ENCODE measurements at places on chromosomes 4 and X.
A peak's percentile ranks its signal among the peaks of the same experiment; 100 is the strongest.

DNA sequence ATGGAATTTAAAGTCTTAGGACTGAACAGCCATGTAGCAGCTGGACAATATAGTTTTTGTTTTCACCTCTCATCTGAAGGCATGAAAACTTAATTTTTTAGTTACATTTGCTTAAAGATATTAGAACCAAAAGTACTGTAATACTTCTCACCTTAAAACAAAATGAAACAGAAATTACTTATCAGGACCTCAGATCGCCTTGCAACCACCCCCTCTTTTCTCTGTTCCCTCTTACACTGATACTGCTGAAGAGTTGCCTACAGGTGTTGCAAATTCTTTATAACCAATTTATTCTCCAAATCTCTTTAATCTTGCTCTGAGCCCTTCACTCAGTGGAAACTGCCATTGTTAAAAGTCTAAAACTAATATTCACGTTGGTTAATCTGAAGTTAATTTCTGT lies 145.0 kb downstream of the SPCS3 start:
- no peak for DNase-seq

GRCh38 chr4:145644699-145645098 lies 25.5 kb downstream of the MMAA start:
- no peak for DNase-seq

GRCh38 chrX:135522878-135523693 lies 2.6 kb downstream of the INTS6L start:
- no peak for DNase-seq

GRCh38 chr4:171031338-171031737 lies 781.9 kb upstream of the GALNTL6 start:
- DNase-seq, result no peak

DNA sequence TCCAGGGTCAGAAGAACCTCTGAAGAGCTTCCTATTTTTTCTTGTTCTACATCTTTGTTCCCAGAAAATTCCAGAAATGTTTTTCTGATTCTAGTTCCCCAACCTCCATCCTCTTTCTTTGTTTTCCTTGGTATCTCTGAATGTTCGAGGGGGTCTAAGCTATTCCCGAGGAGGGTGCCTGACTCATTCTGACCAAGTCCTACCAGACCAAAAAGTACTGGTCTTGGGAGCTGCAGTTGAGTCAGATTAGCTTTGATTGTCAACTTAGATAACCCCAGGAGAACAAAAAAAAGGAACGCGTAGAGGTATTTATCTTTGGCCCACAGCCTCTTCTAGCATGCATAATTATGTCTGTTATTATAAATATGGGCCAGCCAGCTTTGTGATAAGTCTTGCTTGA lies 12.1 kb upstream of the TENM3 start:
- DNase-seq, result no peak

GRCh38 chr4:80521438-80521837 lies 185.9 kb downstream of the CFAP299 start:
- no peak for DNase-seq

GRCh38 chr4:137124278-137124932 lies 407.9 kb downstream of the PCDH18 start:
- no peak for DNase-seq

DNA sequence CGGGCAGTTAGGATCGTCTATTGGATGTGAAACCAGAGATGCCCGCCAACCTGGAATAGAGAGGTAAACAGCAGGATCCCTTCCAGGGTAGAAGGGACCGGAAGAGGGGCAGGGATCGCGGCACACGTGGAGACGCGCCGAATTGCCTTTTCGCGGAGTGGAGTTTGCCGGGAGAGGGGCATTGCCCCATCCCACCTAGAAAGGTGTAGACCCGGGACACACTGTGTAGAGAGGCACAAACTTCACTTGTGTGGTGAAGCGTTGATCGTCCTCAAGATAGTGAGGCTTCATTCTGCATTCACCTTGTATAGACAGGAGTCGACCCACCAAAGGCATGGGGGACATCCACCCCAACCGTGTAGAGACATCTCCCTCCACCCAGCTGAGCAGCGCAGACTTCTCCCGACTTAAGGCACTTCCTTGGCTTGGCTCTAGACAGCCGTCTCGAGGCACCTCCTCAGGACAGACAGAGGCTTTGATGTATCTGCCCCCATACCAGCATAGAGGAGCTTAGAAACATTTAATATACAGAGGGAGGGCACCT lies 410 bp downstream of the GNL3L start:
- no peak for DNase-seq

DNA sequence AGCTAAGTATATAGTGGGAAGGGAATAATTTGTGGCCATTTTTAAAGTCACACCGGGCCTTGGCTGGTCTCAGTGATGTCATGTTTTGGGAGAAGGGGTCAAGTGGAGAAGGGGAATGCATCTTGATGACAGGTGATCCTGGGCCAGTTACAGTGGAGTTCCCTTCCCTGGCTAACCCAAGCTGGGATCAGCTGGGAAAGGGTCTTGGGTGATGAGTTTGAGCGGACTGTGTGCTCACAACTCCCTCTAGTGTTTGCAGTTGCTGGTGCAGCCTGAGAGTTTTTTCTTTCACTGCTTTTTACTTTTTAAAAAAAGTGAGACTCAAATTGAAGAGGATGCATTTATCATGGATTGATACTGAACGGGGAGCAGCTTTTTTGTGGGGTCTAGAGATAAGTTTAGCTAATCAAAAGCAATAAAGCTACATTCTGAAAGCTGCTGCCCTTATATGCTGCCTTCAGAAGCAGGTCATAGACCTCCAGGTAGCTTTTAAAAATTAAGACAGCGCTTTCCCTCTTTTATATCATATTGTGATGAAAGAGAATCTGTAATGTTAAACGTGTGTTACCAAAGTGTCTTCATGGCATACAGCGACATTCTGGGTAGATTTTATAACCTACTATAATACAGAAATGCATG lies 164.7 kb downstream of the DCLK2 start:
- no peak for DNase-seq

DNA sequence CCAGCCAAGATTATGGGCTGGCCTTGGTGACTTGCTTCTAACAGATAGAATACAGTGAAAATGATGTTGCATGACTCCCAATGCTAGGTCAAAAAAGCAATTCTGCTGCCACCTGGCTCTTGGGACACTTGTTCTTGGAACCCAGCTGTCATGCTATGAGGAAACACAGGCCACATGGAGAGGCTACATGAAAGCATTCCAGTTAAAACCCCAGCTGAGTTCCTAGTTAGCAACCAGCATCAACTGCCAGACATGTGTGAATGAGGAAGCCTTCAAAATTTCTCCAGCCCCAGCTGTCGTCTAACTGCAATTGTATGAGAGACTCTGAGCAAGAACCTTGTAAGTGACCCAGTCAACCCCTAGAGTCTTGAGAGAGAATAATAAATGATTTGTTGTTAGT lies 105.2 kb upstream of the FGF16 start:
- DNase-seq, result no peak

DNA sequence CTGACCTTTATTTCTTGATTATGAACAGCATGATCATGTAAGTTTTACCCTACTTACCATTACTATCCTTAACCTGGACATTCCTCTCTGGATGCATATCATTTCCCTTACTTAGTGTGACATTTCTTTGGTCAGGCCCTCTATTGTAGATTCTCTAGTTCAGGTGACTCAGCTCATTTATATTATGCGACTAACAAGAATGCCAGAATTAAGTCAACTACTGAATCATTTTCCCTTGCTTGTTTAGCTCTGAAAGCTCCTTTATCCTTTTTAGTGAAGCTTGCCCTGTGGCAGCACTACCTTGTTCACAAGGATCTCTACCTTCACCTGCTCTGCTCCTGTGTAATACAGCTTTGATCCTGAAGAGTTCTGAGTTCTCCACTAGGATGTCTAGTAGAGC lies 15.1 kb upstream of the UGT2B17 start:
- DNase-seq, result no peak

DNA sequence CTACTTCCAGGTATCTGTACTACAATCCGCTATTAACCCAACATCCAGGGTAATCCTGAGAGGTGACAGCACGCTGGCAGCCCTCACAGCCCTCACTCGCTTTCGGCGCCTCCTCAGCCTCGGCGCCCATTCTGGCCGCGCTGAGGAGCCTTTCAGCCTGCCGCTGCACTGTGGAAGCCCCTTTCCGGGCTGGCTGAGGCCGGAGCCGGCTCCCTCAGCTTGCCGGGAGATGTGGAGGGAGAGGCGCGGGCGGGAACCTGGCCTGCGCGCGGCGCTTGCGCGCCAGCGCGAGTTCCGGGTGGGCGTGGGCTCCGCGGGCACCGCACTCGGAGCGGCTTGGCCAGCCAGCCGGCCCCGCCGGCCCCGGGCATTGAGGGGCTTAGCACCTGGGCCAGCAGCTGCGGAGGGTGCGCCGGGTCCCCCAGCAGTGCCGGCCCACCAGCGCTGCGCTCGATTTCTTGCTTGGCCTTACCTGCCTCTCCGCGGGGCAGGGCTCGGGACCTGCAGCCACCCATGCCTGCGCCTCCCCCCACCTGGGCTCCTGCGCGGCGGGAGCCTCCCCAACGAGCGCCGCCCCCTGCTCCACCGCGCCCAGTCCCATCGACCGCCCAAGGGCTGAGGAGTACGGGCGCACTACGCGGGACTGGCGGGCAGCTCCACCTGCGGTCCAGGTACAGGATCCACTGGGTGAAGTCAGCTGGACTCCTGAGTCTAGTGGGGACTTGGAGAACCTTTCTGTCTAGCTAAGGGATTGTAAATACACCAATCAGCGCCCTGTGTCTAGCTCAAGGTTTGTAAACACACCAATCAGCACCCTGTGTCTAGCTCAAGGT lies 87.3 kb downstream of the PRSS12 start:
- no peak for DNase-seq

DNA sequence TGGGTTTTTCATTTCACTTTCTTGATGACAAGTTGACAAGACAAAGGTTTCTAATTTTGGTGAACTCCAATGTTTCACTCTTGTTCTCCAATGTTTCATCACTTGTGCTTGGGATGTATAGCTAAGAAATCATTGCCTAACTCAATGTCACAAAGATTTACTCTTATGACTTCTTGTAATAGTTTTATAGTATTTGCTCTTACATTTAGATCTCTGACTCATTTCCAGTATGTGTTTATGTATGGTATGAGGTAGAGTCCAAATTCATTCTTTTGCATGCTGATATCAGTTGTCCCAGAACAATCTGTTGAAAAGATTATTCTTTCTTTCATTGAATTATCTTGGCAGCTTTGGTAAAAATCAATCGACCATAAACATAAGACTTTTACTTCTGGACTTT lies 12.2 kb upstream of the NWD2 start:
- DNase-seq, result no peak

GRCh38 chrX:45083314-45083713 lies 117.4 kb downstream of the DIPK2B start:
- DNase-seq, result no peak

DNA sequence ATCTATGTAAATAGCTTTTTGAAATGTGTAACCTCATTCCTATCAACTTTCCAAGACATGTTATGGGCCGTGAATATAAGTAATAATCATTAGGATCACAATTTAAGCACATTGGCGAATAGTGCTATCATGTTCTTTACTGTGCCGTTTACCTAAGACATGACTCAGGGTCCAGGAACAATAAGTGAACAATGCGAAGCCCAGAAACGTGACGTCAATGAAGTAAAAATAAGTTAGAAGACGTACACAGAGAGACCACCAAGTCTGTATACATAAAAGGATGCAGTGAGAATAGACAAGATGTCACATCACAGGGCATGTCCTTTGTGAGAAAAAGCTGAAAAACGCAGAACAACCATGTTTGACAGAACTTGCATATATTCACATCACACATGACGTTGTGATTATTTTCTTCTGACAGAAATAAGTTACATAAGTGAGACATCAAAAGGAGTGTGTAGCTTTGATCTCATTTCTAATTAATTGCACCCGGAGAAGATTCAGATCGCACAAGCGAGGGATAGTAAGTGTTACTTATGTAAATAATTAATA lies 49.4 kb upstream of the FAT1 start:
- no peak for DNase-seq

- no peak for DNase-seq
These were observed 437.3 kb upstream of the NDST3 start for GRCh38 chr4:117596917-117597480.

DNA sequence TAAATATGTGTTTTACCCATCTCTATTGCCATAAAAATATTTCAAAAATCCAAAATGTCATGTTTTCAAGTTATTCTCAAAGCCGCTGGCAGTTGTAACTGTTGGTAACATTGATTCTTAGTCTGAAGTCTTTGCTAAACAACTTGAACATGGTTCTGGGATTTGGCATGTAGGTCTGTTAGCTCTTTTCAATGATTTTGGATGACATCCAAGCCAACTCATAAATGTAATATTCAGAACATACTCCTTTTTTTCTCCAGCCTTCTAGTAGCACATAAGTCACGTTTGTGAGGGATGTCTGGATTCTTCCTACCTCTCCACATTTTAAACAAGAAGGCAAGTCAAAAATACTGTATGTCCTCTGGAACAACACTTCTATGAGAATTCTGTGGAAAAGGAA lies 305.3 kb downstream of the PRR32 start:
- DNase-seq, result no peak

DNA sequence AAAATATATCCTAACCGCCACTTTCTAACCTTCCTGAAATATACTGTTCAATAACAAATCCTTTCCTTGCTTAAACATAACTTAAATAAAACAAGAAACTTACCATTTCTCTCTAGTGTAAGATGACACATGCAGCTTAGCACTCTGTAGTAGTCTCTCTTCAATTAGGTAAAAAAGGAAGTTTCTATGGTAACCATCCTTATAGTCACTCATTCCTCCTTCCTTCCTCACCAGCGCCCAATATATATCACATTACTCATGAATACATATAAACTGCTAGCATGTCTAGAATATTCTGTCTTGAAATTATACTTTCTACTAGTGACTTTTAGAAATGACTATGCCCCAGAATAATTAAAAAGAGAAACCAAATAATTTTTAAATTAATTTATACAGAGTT lies 112.2 kb downstream of the SNCA start:
- DNase-seq, result no peak

DNA sequence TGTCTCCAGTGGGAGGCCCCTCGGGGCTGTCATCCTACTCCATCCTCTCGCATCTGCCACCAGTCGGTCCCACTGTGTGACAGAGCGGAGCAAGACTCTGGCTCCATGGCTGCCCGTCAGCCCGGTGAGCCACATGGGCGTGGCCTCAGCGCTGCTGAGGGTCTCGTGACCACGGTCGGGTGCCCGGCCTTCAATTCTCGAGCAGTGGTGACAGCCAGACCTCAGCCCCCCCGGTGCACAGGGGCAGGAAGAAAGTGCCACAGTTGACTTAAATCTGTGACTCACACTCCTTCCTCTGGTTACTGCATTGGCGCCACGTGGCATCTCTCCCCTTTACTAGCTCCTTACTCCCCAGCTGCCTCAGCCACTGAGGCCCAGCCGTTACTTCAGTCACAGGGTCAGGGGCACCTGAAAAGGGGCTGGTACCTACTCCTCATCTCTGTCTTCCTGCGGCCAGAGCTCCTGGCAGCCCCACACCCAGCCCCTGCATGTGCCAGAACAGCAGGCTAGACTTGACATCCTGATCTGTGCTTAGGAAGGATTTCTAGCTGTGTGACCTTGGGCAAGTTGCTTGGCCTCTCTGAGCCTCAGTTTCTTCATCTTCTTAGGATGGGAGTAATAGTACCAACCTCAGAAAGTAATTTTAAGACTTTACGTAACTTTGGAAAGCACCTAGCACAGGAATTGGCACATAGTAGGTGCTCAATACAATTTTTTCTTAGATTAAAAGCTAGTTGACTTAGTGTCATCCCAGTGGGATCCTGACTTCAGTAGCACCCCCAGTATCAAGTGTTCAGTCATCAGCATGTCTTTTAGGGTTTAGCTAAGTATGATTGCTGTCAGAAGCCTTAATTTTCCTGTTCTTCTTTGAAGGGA lies 66.1 kb downstream of the TNIP2 start:
- peak; percentile 78 for DNase-seq

- no peak for DNase-seq
These were observed 2334.0 kb downstream of the PCDH7 start for GRCh38 chr4:33054161-33054560.

GRCh38 chrX:47568656-47569295 lies 7.8 kb downstream of the ARAF start:
- no peak for DNase-seq
